ENCODE measurements at places on chromosomes 5 and 9.

DNA sequence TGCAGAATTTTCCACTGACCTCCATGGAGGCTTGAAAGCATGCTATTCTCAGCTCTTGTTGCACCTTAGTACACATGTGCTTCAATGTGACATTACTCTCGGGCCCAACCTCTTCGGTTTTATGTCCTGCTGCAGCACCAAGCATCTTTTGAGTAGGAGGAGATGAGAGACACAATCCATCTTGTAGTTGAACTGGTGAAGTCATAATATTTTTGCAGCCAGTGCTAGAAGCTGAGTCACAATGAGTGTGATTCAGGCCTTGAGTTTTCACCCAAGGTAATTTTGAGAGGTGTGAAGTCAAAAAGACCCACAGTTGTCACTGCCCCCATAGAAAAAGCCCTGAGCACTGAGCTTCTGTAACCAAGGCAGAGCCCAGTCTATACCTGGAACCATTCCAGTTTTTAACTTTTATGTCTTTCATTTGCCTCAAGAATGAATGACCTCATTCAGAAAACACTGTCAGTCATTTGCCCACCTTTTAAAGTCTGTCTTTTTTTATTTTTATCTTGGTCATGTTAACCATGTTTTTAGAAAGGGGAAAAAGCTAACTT is 117.7 kb downstream of the ZNF462 start:
- no peak for DNase-seq

- DNase-seq, result no peak
Observed at GRCh38 chr9:97906236-97906831, 16.0 kb downstream of the TRMO start.

GRCh38 chr5:138529812-138530211 is 13.2 kb downstream of the ETF1 start:
- DNase-seq, result no peak

- DNase-seq, result no peak
Observed at GRCh38 chr9:76873821-76874220, 32.1 kb downstream of the PRUNE2 start.

DNA sequence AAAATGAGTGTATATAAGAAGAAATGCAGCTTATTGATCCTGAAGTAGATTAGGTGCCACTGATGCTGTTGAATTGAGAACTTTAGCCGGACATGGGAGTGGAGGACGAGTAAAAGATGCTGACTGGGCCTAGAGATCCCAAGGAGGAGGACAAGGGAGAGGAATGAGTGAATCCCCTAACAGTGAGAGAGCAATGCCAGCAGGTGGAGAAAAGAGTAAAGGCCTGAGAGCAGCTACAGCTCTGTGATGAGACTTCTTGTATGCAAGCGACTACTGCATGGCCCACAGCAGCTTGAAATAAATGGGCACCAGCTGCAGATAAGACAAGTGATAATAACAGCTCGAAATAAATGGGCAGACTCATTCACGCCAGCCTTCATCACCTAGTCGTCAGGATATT is 44.5 kb upstream of the JMY start:
- DNase-seq, result no peak

GRCh38 chr9:104843644-104844240 is 79.8 kb downstream of the NIPSNAP3B start:
- DNase-seq, result no peak

- no peak for DNase-seq
Observed at GRCh38 chr9:129868023-129868871, 33.0 kb downstream of the USP20 start.

GRCh38 chr9:16062542-16063240 is 509.8 kb downstream of the CCDC171 start:
- DNase-seq, result no peak

GRCh38 chr5:147177125-147177840 is 57.5 kb upstream of the STK32A start:
- DNase-seq, result no peak

GRCh38 chr9:88193766-88194165 is 55.5 kb upstream of the SPATA31C2 start:
- no peak for DNase-seq
